ENCODE measurements at places on chromosomes 11 and 22.

DNA sequence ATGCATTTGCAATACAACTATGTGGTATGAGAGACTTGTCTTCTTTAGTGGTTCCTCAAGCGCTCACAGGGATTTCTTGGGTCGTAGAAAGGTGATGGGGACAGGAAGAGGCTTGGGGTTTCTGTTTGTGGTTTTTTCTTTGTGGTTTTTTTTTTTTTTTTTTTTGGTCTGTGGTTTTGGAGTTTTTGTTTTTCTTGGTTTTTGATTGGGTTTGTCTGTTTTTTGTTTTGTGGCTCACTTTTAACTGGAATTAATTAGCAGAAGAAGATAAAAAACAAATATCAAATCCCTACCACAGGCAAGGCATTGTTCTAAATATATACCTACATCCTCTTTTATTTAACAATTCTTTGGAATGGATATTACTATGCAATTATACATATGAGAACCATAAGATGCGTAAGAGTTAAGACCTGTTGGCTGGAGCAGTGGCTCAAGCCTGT is 5.5 kb downstream of the TTC28 start:
- no peak for DNase-seq

GRCh38 chr11:6443269-6444003 is 2.6 kb upstream of the HPX start:
- peak; percentile 26 for DNase-seq

DNA sequence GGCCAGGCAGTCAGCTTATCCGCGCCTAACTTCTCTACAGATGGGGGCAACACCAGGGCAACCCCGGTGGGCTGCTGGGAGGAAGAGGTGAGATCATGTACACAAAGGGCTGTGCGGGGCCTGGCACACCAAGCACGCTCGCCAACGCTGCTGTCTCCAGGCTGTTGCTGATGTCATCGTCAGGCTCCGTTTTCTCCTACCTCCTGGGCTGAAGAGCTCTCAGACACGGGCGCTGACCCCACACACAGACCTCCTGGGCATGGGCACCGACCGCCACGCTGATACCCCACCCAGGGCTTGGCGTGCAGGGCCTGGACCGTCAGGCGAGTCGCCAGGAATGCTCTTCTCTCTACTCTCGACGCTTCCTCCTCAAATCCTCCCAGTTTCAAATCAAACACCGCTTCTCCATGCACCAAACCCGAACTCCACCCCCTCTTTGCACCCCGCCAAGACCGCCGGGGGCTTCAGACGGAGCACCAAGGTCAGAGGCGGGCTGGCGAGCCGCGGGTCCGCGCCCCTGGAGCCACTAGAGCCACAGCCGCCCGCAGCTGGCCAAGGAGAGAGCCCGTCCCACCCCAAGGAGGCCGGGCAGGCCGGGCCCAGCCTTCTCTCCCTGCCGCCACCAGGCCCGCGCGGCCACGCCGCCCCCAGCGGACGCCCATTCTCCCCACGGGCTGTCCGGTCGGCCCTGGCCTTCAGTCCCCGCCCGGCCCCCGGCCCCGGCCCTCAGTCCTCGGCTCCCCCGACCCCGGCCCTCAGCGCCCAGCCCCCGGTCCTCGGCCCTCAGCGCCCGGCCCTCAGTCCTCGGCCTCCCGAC is 772 bp downstream of the SBF1 start:
- peak; percentile 65 for DNase-seq

DNA sequence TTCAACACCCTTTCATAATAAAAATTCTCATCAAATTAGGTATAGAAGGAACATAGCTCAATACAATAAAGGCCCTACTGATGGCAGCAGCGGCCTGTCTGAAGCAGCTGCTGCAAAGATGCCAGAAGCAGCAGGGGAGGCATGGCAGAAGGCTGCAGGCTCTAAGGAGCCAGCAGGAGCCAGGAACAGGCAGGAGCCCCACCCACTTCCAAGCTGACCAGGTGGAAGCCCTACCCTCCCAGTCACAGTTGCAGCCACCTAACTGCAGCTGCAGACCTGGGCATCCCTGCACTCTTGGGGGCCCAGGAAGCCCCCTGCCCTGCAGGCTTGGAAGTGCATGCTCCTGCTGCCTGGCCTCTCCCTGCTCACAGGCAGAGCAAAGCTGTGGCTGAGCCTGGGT is 18.2 kb upstream of the OR6A2 start:
- no peak for DNase-seq

GRCh38 chr11:16494918-16495691 is 138.8 kb upstream of the SOX6 start:
- DNase-seq, result no peak

- peak; percentile 75 for DNase-seq
Observed at GRCh38 chr22:19430890-19431541, 517 bp downstream of the HIRA start.

GRCh38 chr22:38623351-38623750 is 32.8 kb downstream of the FAM227A start:
- DNase-seq, result no peak

GRCh38 chr22:26722159-26722558 is 64.8 kb downstream of the MIAT start:
- DNase-seq, result no peak

DNA sequence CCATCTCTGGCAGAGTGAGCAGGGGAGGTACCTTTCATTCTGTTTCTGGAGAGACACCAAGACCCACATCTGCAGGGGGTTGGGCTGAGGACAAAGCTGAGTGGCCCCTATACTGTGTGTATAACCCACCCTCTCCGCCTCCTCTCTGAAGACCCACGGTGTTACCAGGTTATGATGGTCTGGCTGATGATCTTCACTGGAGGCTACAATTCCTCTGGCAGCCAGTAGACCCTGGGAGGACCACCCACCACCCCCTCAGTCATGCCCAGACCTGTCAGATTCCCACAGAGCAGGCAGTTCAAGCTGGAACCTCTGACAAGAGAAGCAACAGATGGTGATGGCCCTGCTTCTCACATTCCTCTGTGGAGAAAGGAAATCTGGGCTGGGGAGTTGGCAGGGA is 11.4 kb upstream of the KCNJ1 start:
- DNase-seq, result no peak

- no peak for DNase-seq
Observed at GRCh38 chr11:75598264-75598663, 36.2 kb downstream of the SERPINH1 start.

- DNase-seq, result peak; percentile 47
Observed at GRCh38 chr11:72676861-72677341, 2.7 kb upstream of the PDE2A start.

DNA sequence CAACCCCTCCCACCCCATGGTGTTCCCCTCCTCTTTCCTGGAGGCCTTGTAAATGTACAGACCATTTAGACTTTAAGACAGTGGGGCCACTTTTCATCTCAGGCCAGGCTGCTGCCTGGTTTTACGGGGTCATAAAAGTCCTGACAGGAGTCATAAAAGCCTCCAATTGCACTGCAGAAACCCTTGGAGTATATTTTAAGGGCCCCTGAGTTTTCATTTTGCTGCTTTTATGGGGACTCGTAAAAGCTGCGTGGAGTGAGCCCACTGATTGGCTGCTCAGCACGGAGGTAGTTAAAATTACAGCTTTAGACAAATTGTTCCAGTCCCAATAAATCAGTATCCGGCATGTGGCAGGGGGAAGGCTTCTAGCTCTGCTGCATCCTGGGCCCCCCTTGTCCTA is 627.6 kb downstream of the NTM start:
- DNase-seq, result no peak

- DNase-seq, result no peak
Observed at GRCh38 chr11:17748044-17748443, 13.5 kb downstream of the KCNC1 start.

DNA sequence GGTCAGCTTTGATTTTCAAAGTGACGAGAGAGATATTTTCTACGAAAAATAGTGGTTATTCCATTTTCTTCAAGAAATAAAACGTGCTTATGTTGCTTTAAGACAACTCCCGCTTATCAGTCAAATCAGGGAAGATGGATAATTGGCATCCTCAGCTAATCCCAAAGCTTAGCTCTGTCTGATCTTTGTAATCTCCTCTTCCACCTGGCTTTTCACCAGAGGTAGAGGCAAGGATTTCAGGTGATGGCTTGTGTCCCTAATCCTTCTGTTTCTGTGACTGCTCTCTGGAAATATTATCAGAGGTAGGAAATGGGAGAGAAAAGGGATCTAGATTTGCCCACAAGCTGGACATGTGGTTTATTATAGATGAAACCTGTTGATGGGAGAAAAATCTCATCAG is 78.9 kb downstream of the DBX1 start:
- no peak for DNase-seq

- DNase-seq, result peak; percentile 35
Observed at GRCh38 chr11:57203359-57203758, 21.6 kb downstream of the LRRC55 start.

DNA sequence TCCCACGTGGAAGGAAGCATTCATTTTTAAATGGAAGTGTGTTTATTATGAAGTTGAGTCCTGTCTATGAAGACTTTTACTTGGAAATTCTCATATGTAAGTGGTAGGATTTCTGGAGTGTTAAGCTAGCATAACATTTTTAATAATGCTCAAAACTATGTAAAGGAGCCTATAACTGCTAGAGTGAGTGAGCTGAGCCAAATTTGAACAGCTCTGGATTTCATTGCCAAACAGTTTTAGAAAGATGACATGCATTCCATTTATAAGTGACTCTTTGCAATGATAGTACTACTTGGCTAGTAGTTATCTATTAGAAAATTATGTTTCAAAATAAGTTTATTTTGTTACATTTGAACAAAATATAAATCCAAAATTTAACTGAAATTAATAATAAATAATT is 721.2 kb downstream of the LUZP2 start:
- DNase-seq, result no peak

GRCh38 chr11:121671283-121672168 is 218.8 kb upstream of the SORL1-AS1 start:
- DNase-seq, result no peak

DNA sequence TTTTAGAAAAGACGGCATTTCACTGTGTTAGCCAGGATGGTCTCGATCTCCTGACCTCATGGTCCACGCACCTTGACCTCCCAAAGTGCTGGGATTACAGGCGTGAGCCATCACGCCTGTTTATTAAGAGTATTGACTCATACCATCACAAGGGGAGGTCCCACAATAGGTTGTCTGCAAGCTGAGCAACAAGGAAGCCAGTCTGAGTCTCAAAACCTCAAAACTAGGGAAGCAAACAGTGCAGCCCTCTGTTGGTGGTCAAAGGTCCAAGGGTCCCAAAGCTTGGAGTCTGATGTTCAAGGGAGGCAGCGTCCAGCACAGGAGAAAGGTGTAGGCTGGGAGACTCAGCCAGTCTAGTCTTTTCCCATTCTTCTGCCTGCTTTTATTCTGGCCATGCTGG is 32.8 kb upstream of the LDLRAD3 start:
- no peak for DNase-seq

DNA sequence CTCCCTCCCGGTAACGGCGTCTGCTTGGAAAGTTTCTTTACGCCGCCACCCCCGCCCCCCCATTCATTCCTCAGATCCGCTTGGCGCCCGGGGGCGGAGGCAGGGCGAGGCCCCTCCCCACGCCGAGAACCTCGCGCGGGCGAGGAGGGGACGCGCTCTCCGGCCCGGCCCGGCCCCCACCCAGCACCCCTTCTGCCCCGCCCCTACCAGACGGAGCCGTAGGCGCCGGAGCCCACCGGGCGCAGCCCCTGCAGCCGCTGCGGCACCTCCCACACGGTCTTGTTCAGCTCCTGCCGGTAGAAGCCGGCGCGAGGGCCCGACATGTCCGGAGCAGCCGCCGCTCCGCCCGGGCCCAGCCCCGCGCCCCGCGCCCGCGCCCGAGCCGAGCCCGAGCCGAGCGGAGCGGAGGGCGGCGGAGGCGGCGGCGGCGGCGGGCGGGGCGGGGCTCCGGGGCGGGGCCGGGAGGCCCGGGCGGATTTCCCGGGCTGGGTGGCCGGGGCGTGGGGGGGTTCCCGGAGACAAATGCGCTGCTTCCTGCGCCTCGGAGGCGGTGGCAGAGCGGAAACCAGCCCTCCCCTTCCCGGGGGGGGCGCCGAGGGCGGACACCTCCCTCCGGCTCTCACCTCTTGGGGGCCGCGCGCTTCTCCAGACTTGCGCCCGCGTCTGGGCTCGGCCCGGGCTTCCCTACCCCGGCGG is at the start of gene MAPK11:
TSS of gene MAPK11 (minus strand) at position 411 of the 696 bp plus-strand sequence. CDS start at position 323, 88 bp downstream.
- DNase-seq, result no peak

GRCh38 chr11:26557666-26558065 is 14.4 kb downstream of the MUC15 start:
- DNase-seq, result no peak

- no peak for DNase-seq
Observed at GRCh38 chr11:96035740-96036078, 111.8 kb upstream of the MTMR2 start.

DNA sequence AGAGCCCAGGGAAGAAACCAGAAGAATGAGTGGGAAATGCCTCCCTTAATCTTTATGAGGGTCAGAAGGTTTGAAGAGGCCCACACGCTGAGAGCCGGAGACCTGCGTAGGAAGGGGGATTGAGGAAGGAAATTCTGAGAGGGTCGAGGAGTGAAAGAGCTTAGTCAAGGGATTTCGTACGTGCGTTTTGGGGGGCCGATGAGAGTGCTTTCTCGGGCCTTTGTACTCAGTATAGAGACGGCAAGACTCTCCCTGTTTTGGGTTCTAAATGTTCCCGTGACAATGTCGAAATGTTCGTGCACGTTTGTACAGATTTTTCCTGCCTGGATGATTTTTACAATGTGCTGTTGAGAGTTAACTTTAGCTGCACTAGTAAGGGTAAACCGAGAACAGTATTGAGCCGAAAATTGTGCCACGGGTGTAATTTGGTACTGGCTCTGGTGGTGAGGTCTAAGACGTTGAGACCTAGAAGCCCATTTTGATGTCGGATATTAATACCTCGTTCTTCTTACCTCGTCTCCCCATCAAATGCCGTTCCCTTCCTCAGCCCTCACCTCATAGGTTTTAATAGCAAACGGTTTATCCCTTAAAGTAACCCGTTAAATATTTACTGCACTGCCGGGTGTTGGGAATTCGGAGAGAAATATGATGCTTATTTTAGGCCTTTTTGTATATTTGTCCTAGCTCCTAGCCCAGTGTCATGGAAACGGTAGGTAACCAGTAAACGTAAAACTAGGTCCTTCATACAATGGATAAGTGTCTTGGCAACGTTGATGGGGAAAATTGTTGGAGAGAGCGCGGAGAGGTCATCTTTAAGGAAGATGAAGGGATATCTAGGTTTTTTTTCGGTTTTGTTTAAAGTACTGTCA is 734 bp downstream of the C11orf58 start:
- DNase-seq, result no peak

DNA sequence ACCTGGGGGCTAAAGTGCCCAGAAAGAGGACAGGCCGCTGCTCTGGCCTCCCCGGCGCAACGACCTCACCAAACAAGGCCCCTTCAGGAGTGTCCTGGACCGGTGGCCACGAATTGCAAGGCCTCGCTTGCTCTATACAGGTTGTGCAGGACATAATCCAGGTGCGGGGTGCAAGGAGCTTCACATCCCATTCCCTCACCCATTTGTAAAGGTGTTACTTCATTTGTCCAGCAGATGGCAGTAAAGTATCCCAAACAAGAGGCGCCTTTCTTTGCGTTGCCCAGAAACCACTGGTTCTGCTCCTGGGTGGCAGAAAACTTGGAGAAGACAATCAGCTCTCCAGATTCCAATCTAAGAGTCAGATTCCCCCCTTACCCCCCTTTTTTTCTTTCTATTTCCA is 35.9 kb upstream of the PRDM11 start:
- DNase-seq, result no peak

GRCh38 chr22:46408568-46409506 is 73.3 kb downstream of the TRMU start:
- DNase-seq, result no peak

Measured in pancreas (tissue), 10 donors.